ENCODE measurements at places on chromosomes 12 and 14. TPM values are rescaled to one million over a fixed set of nuclear protein-coding genes. Genes with fewer than 3 reads are reported as not detected.

DNA sequence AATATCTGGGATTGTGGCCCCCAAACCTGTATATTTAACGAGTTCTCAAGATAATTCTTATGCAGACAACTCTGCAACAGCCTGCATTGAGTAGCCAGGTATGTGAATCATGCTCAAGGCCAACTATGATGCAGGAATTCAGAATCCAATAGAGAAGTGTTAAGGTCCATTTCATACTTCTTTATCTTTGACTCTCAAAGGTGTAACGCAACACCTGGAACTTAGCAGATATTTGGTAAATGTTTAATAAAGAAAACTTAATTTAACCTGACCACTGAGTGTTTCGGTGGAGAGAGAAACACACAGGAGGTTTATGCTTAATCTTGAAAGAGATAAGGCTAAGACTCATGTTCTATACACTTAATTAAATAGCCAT is 156.5 kb upstream of the PLEKHG7 start:
- H3K27me3 ChIP-seq, result no peaks in the 10 kb centered on the region
- peaks cover 22% of the 10 kb centered on the region for H3K4me1 ChIP-seq

Gene KLRF1
- not detected for total RNA-seq

DNA sequence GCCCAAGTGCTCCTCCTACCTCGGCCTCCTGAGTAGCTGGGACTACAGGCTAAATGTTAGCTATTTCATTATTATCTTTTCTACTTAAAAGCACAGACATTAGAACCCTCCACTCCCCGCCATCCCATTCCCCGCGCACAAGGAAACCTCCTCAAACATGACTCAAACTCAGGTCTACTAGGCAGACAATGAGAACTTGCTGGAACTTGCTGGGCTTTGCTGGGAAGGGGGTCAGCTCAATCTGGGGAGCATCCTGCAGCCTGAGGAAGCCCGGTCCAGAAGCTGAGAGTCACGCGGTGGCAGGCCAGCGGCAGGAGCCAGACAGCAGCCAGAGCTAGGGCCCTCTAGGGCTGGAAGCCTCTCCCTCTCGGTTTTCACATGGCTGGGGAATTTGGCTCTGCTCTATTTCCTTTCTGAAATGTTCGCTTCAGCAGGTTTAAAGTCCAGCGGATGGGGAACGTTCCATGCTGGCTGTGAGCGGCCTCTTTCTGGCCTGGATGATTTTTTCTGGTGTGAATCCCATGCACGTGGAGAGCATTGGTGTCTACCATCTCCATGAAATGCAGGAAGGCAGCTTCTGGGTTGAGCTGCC is 68.5 kb downstream of the SLC6A12 start:
- H3K4me1 ChIP-seq, result peaks cover 12% of the 10 kb centered on the region
- H3K27ac ChIP-seq, result no peak overlapping the region
- H3K4me3 ChIP-seq, result no peak overlapping the region
- H3K36me3 ChIP-seq, result no peaks in the 10 kb centered on the region
- DNase-seq, result no peak

- no peak overlapping the region for H3K4me3 ChIP-seq
- H3K4me1 ChIP-seq, result no peaks in the 10 kb centered on the region
- H3K27me3 ChIP-seq, result no peaks in the 10 kb centered on the region
- no peak overlapping the region for H3K27ac ChIP-seq
These were observed 57.9 kb downstream of the NAV3 start for GRCh38 chr12:77888611-77889010.

Gene MFAP5
- total RNA-seq, result not detected

Gene DAAM1
- total RNA-seq, result 30.1 TPM

DNA sequence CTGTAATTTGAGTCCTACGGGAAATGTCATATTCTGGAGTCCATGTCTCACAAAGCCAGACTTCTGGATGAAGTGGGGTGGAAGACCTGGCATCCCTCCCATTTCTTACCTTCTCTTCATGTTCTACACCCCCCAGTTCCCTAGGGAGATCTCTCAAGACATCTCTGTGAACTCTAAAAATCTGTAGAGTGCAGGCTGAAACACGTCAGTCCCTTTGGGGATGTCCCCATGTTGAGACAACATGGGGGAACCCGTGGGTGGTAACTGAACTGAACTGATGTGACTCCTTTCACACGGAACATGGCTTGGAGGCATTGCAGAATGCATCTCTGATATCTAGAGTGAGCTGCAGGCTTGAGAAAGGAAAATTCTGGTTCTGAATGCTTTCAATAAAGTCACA is 15.2 kb downstream of the SERPINA12 start:
- no peak for DNase-seq
- H3K27me3 ChIP-seq, result peaks cover 3% of the 10 kb centered on the region
- H3K27ac ChIP-seq, result no peak overlapping the region
- H3K36me3 ChIP-seq, result no peaks in the 10 kb centered on the region
- no peak overlapping the region for H3K4me3 ChIP-seq

DNA sequence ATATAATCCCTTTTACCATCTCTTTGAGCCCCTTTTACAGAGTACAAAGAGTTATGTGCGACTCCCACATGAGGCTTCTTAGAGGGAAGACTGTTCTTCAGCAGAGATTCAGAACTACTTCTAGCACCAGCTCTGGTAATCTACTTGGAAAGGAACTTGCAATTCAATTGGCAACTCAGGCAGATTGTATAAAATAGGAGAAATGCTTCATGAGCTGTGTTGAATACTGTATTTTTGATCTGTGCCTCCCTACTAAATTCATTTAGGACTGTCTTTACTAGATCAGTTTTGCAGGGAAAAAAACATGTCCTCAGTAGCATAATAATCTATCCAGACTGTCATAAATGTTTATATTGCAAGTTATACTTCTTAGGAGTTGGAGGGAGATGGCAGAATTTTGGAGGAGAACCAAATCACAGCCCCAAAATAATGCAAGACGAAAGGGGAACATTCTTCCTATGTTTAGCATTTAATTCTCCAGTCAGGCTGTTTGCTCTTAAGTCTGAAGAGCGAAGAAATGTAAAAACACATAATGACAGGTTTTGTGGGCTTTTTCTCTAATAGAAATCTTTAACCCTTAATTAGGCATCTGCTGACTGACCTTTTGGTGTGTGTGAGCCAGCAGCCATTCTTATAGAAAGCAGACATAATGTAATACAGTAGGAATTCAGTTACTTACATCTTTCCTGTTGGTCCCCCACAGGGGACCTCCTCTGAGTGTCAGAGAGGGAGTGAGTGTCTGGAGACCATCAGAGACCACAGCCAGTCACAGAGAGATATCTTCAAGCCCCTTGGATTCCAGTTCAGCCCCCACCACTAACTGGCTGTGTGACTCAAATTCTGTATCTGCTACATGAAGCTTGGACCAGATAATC is 3.9 kb downstream of the ANO4 start:
- no peak overlapping the region for H3K4me3 ChIP-seq
- no peak overlapping the region for H3K27ac ChIP-seq
- H3K4me1 ChIP-seq, result peaks cover 3% of the 10 kb centered on the region
- no peaks in the 10 kb centered on the region for H3K36me3 ChIP-seq
- H3K27me3 ChIP-seq, result no peaks in the 10 kb centered on the region

Data from cardiac muscle cell (in vitro differentiated cells and primary cell).